Renal cortical epithelial cell (primary cell): ENCODE measurements at places on chromosomes 1 and 21.

DNA sequence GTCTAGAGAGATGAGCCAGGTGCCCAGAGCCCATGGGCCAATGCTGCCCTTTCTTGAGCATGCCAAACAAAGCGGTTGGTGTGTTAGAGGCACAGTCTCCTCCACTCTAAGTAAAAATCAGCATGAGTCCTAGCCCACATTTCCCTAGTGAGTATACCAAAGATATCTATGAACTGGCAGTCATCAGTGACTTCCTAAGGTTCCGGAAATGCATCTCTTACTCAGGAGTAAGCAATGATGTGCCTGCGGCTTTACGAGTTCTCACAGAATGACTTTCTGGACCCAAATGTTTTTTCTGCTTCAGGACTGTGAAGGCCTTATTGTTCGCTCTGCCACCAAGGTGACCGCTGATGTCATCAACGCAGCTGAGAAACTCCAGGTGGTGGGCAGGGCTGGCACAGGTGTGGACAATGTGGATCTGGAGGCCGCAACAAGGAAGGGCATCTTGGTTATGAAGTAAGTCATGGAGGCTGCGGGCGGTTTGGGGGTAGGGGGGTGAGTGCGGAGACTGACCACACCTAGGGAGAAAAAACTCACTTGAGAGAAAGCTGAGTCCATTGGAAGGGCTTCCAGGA is 9.2 kb downstream of the PHGDH start:
- DNase-seq = no peak

DNA sequence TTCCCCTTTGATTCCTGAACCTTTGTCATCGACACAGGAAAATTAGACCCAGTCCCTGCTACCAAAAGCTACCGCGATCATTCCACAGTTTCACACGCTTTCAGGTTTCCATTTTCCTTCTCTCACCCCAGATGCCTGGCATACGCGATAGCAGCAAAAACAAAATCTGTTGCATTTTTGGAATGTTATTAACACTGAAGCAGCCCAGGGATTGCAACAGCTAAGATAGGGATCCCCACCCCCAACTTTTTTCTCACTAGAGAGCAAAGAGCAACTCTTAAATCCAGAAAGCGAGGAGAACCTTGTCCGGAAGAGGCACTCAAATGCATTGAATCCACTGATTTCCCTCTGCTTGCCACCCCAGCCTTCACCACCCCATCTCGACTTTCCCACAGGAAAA is 8.9 kb downstream of the OVAAL start:
- no peak for DNase-seq

GRCh38 chr21:19529031-19529430 is 1125.4 kb upstream of the TMPRSS15 start:
- no peak for DNase-seq

DNA sequence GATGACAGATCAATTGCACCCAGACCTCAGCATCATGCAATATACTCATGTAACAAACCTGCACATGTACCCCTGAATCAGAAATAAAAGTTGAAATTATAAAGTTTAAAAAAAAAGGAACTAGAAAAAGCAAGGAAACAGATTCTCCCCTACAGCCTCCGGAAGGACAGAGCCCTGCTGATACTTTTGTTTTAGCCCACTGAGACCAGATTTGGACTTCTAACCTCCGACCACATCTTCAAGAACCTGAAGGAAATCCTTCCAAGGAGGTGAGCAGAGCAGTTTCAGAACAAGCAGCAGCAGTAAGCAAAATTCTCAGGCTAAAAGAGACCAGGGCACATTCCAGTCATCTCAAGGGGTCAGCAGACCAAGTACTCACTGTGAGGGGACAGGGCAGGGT is 54.5 kb downstream of the TM2D1 start:
- no peak for DNase-seq

DNA sequence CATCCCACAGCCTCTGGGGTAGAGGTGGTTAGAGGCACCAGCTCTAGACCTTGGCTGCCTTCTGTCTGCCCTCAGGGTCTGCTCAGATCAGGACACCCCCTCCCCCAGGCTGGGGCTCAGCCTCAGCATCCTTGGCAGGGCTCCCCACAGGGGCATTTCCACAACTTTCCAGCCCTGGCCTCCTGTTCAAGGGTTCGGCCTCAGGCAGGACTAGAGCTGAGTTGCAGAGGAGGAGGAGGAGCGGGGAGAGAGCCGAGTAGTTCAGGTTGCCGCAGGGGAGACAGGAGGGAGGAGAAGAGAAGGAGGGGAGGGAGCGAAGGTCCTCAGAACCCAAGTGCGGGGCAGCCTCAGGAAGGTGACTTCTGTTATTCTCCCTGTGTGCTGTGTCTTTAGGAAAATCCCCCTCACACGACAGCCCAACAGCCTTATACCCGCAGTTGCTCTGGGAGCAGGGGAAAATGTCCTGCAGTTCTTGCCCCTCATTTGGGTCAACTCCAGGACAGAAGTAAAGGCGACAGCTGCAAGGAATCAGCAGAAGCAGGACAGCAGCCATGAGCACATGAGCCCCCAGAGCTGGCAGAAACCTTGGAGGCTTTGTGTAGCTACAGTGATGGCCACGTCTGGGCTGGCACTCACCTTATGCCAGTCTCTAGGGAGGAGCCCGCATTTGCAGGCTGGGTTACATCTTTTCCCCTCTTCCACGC is 46.5 kb upstream of the TENT5B start:
- no peak for DNase-seq

DNA sequence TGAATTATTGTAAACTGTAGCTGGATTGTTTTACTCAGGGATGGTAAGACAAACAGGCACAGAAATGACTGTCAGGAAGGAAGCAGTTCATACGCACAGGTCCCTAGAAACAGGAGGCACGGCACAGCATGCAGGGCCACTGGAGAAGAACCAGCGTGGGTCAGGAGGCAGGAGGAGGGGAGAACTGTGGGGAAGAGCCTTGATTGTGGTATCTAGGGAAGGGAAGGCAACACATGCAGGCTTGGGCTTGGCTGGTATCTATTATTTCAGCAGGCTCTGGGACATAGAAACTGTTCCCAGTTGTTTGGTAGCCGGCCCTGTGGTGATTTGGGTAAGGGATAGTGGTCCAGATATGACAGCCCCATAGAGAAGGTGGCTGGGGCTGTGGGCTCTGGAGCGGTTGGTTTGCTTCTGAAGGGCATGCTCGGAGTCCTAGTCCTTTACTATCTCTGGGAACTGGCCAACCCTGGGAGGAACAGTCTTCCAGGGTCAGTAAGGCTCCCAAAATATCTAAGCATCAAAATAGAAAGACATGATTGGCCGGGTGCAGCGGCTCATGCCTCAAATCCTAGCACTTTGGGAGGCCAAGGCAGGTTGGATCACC is 43.1 kb upstream of the CCSAP start:
- DNase-seq = no peak

DNA sequence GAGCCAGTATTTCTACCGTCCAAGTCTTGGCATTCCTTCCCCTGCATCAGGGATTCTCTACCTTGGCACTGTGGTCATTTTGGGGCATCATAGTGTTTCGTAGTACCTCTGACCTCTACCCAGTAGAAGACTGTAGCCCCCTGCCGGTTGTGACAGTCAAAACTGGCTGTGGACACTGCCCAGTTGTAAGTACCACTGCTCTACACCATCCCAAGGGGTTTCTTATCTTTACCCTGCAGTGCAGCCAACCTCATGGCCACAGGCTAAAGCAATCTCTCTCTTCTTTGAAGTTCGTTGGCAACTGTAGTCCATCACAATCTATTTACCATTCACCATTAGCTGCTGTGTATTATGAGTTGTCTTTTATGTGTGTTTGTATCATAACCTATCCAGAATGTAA is 29.3 kb upstream of the ERO1B start:
- no peak for DNase-seq

DNA sequence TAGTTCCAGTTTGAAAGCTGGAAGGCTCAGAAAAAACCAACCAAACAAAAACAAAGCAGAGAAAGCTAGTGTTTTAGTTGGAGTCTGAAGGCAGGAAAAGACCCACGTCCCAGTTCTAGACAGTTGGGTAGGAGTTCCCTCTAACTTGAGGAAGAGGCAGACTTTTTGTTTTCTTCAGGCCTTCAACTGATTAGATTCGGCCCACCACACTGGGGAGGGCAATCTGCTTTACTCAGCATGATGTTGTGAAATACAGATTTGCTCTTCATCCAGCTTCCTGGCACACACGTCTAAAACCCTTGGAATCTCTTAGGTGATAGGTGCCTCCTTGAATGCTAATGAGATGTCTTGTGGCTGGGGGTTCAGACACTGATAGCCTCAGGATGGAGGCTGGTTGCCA is 49.1 kb upstream of the CSF3R start:
- no peak for DNase-seq

DNA sequence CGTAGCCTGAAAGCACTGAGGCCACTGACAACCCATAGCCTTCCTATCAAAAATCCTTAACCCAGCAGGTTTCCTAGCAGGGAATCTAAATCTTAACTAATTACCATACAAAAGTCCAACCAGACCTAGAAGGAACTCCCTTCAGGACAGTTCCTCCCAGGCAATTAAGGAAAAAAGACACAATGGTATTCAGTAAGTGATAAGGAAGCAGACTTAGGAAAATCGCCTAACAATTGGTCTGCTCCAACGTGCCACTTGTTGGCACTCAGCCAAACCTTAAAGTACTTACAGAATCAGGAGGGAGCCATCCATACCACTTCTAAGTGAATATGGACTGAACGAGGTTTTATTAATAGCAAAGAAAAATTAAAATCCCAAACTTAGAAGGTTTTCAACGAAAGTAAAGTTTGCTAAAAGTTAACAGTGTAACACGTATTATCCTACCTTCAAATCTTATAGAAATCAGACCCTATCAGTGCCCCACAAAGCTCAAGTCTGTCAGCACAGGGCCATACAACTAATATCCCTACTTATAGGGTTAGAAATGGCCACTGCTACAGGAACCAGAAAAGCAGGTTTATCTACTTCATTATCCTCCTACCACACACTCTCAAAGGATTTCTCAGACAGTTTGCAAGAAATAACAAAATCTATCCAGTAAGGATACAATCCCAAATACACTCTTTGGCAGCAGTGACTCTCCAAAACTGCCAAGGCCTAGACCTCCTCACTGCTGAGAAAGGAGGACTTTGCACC is 29.0 kb downstream of the SPATA6 start:
- DNase-seq = no peak

DNA sequence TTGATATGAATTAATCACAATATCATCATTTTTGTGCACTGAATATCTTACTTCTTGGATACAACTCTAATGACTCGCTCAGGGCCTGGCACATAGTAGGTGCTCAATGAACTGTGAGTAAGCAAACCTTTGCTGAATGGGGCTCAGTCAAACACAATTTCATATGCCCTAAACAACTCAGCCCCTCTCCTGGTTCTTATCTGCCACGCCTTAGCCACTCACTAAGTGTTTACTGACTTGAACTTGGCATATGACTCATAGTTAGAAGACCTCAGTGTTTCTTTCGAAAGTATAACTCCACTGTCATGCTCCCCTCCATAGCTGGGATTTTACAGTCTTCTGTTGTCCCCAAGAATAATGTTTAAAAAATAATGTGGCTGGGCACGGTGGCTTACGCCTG is 4.8 kb upstream of the IFNLR1 start:
- peak; percentile 88 for DNase-seq

DNA sequence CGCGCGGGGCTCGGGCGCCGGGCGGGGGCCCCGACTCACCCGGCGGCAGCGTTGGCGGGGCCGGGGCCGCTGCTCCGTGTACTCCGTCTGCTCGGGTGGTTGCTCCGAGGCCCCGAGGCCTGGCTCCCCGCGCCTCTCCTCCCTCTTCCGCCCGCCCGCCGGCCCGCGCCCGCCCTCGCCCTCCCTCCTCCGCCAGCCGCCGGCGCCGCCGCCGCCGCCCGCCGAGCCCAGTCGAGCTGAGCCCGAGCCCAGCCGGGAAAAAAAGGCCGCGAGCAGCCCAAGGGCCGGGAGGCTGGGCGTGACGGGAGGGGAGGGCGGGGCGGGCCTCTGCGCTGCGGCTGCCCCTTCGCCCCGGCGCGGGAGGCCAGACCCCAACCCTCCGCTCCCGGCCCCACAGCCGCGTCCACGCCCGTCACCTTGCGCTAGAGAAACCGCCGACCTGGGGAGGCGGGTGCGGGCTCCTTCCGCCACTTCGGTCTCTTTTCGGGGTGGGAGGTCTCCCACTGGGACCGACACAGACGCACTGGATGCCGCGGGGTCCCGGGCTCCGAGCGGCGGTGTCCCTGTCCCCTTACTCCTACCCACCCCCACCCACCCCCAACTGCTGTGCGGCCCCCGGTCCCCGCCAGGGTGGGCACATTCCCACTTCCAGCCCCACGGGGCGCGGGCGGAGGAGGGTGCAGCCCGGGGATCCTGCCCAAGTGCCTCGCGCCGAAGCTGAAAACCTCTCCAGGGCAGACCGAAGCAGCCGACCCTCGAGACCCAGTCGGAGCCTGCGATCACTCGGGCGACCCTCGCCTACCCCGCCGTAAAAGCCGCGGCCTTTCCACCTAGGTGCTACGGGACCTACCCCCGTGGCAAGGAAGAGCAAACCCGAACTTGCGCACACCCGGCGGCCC is at the start of gene CERS2:
Gene CERS2 (minus strand): TSS at position 256 of the 899 bp plus-strand sequence. CDS start 5,745 bp downstream, outside the sequence.
- no peak for DNase-seq

- DNase-seq = no peak
These were observed 326.5 kb upstream of the FMN2 start for GRCh38 chr1:239765163-239765562.

- DNase-seq = peak; percentile 91
These were observed 275.5 kb upstream of the FMN2 start for GRCh38 chr1:239816081-239816782.

GRCh38 chr1:5485968-5486696 is 506.1 kb downstream of the NPHP4 start:
- DNase-seq = no peak

- no peak for DNase-seq
These were observed 60.9 kb upstream of the TARBP1 start for GRCh38 chr1:234539666-234540403.

- DNase-seq = no peak
These were observed 55.5 kb downstream of the MPZL1 start for GRCh38 chr1:167777269-167777650.

- peak; percentile 60 for DNase-seq
These were observed 12.8 kb downstream of the DYNLT5 start for GRCh38 chr1:66764994-66765578.

DNA sequence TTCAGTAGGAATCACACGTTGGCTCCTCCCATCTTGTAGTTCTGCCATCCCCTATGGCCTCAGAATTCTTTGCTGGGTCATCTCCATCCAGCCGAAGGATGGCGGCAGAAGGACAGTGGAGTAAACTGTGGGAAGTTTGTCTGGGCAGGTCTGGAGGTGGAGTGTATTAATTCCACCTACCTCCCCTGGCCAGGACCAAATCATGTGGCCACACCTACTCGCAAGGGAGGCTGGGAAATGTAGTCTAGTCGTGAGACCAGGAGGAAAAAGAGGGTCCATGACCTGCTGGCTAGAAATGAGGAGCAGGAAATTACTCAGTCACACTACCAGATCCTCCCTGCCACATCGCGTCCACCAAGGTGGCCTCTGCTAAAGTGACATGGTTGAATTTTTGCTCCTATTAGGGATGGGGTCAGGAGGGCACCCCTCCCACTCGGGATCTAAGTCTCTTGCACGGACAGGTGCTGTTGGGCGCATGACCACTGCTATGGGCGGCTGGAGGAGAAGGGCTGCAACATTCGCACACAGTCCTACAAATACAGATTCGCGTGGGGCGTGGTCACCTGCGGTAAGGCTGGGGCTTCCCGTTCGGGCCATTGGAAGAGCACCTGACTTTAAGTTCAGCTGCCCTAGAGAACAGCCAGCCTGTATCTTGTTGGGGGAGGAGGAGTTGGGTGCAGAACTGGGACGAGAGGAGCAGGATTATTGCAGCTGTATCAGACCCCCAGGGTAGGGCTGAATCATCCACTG is 19.5 kb downstream of the PLA2G5 start:
- no peak for DNase-seq

- no peak for DNase-seq
These were observed 190.2 kb downstream of the MATN1 start for GRCh38 chr1:30533141-30533540.

- DNase-seq = no peak
These were observed 82.2 kb downstream of the NIBAN1 start for GRCh38 chr1:184892116-184892515.

- DNase-seq = no peak
These were observed 126.0 kb downstream of the NR5A2 start for GRCh38 chr1:200153277-200154055.
